IPS DF 6.9 (cell line): ENCODE measurements at places on chromosomes 4 and X.

DNA sequence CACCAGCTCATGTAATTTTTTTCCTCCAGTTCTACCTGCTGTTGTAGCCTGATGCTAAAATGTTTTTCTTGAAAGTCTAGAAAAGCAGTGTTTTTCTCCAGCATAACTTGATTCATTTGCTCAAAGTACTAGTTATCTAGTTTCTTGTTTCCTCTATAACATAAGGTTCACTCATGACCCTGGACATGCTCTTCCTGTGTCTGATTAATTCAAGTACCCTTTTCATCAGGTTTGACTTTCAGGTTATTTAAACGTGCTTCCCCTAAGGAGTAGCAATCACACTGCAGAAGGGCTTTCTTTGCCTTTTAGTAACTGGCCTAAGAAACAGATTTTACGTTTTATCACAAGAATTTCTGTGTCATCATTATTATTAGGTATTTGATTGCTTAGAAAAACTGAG lies 66.8 kb upstream of the EGFL6 start:
- DNase-seq: no peak

DNA sequence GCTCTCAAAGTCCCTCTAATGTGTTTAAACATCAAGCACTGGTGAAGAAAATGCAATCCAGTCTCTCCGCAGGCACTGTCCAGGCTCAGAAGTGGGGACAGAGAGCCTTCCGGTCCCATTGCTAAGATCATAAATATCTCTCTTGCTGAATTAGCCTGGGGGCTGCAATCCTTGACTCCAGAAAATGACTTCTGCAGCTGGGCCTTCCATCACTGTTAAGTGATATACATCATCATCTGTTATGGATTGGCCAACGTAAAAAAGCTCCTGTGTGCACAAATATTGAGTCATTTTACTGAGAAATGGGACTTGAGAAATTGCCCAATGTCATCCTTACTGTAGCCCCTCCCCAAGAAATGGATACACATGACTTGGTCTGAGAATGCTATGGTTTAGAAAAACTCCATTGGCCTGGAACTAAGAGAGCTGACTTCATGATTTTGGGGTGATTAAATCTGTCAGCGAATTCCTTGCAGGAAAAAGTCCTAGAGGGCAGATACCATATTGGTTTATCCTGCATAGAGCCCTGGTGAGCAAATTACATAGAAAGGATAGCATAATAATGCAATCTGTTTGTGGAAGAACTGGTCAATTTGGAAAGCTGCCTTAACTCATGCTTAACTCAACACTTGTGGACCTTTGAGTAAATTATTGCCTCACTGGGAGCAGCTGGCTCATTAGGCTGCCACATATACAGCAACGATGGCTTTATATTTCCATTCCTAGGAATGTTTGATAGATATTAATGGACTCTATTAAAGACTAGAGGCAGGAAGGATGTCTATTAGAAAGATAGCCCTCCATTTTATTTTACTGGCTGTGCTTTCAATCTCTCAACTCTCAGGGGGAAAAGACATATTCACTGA lies 346.1 kb downstream of the GBA3 start:
- no peak for DNase-seq

- no peak for DNase-seq
Observed at GRCh38 chr4:663438-664428, 10.3 kb downstream of the ATP5ME start.

GRCh38 chr4:16110661-16111290 lies 27.0 kb upstream of the PROM1 start:
- DNase-seq: no peak

DNA sequence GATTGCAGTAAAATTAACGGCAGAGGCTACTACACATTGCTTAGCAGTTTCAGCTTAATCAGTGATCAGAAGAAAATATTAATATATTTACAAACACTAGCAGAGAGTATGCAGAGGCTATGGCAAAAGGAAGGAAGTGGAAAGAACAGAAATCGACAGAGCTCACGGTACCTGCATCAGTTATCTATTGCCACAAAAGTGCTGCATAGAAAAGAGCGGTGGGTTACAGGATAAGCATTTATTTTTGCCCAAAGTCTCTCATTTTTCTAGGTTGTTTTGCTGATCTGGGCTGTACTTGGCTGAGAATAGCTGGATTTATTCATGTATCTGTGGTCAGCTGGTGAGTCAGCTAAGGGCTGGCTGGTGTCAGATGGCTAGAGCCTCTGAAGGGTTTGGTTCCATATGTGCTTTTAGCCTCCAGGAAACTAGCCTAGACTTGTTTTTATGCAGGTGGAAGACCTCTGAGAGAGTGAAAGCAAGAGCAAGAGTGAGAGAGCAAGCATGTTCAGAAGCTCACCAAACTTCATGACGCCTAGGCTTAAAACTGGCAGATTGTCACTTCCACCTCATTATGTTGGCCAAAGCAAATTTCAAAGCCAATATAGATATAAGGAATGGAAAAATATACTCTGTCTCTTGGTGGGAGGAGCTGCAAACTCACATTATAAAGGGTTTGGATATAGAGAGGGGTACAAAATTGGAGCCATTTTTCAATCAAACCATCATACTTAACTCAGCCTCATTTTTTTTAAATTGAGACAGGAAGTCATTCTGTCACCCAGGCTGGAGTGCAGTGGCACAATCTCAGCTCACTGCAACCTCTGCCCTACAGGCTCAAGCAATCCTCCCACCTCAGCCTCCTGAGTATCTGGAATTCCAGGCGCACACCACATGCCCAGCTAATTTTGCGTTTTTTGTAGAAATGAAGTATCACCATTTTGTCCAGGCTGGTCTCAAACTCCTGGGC lies 153.2 kb upstream of the RPL34 start:
- no peak for DNase-seq
